Muscle of leg (tissue), 16 donors: ENCODE measurements at places on chromosomes 1 and 21. TPM values are rescaled to one million over a fixed set of nuclear protein-coding genes. Genes with fewer than 3 reads are reported as not detected.
A peak's percentile ranks its signal among the peaks of the same experiment; 100 is the strongest.

- H3K36me3 ChIP-seq: no peaks in the 10 kb centered on the region
- H3K4me3 ChIP-seq: no peak overlapping the region
- no peak for DNase-seq
- peaks cover 23% of the 10 kb centered on the region for H3K27me3 ChIP-seq
- peaks cover 6% of the 10 kb centered on the region for H3K4me1 ChIP-seq
Measured at GRCh38 chr1:27935721-27936120, 921 bp downstream of the SMPDL3B start.

Gene LAMTOR2
- total RNA-seq: 53.7 TPM

DNA sequence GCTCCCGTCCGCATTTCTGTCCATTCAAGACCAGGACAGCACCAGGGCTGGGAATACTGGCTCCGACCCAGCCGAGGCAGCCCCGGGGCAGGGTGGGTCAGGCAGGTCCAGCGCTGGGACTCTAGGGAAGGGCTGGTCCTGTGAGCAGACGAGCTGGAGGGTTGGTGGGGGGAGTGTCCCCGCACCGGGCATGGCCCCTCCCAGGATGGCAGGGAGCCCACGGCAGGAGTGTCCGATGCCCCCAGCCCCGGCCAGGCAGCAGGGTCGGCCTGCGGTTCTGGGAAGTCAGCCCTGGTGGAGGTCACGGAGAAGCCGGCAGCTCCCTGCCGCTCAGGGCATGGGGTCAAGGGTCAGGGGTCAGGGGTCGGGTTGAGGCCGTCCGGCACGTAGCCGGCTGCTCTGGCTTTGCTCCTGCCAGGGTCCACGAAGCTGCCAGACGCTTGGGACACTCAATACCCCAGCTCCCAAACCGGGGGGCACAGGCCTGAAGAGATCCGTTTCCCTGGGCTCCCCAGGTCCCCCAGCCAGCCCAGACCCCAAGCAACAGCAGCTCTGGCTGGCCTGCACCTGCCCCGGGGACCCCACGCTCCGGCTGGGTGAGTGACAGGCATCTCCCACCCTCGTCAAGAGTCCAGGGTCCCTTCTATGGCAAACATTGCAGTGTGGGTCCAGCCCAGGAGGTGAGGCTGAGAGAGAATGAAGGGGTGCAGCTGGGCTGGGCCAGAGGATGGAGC lies 6.7 kb downstream of the C1QTNF12 start:
- peaks cover 47% of the 10 kb centered on the region for H3K27me3 ChIP-seq
- no peak overlapping the region for H3K27ac ChIP-seq
- H3K4me1 ChIP-seq: peaks cover 55% of the 10 kb centered on the region
- H3K36me3 ChIP-seq: peaks cover 6% of the 10 kb centered on the region
- no peak overlapping the region for H3K4me3 ChIP-seq
- no peak for DNase-seq

DNA sequence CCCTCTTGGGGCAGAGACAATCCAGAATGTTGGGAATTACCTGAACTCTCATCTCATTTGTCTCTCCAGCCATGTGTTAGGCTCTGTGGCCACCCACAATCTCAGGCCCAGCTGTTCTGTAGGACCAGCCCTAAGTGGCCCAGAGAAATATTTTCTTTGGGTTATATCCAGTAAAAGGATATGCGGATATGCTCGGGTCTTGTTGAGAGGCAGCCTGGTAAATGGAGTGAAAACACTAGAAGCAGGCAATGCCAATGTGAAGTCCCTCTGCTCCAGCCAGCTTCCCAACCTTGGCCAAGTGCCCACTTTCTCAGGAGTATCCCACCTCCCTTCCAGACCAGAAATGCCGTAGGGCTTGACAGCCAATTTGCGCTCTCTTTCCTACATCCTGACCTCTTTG lies 192.2 kb downstream of the ST6GALNAC3 start:
- no peak overlapping the region for H3K4me3 ChIP-seq
- H3K4me1 ChIP-seq: peaks cover 29% of the 10 kb centered on the region
- no peaks in the 10 kb centered on the region for H3K36me3 ChIP-seq
- peak; percentile 23 for DNase-seq
- no peaks in the 10 kb centered on the region for H3K27me3 ChIP-seq
- no peak overlapping the region for H3K27ac ChIP-seq

GRCh38 chr21:27818847-27819246 lies 852.0 kb upstream of the ADAMTS5 start:
- peak; percentile 50 for DNase-seq
- H3K4me3 ChIP-seq: no peak overlapping the region
- H3K27me3 ChIP-seq: no peaks in the 10 kb centered on the region
- no peaks in the 10 kb centered on the region for H3K4me1 ChIP-seq
- H3K36me3 ChIP-seq: no peaks in the 10 kb centered on the region
- no peak overlapping the region for H3K27ac ChIP-seq

DNA sequence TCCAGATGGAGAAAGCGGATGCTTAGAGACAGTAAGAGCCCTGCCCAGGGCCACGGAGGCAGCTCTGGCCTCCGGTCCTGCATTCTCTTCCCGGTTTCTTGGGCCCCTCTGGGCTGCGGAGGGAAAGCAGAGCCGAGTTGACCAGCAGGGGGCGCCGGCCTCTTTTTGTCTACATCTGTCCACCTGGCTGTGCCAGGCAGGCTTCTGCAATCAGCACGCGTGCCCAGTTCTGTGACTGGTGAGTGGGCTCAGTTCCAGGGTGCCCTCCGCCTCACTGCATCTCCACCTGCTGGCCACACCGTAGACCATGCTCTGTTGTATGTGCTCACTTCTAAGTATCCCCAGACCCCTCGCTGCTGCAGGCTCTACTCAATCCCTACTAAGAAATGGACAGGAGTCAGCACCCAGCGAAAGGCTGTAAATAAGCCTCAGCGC lies 6.7 kb upstream of the HUNK start:
- DNase-seq: peak; percentile 87
- H3K27me3 ChIP-seq: peaks cover 8% of the 10 kb centered on the region
- no peak overlapping the region for H3K4me3 ChIP-seq
- no peaks in the 10 kb centered on the region for H3K36me3 ChIP-seq
- H3K27ac ChIP-seq: no peak overlapping the region

Gene LCE1F
- not detected for total RNA-seq
